ENCODE measurements at places on chromosomes 7 and 10. TPM values are rescaled to one million over a fixed set of nuclear protein-coding genes. Genes with fewer than 3 reads are reported as not detected.

RAB11FIP2 gene
- 11.6 TPM for total RNA-seq

ZFAND4 gene
- 18.3 TPM for total RNA-seq

ARMS2 gene
- total RNA-seq: not detected

SRRT gene
- total RNA-seq: 238 TPM

MSMB gene
- total RNA-seq: not detected

STK32C gene
- total RNA-seq: 23.2 TPM

FGFR2 gene
- total RNA-seq: 95.0 TPM

DNA sequence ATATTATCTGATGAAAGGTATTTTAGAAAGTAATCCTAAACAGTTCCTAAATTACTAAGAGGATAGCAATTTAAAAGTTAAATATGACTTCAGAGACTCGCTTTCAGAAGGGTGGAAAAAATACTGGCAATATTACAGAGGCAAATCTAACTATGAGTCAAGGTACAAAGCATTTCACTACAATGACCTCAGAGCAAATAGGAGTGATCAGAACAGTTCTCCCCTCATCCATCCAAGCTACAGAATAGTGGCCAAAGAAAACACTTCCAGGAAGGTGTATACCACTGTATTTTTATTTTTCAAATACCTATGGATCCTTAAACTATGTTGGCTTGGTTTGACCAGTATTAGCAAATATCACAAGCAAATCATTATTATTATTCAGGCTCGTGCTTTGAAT is 112.8 kb upstream of the ODAD2 start:
- no peak for DNase-seq

DNA sequence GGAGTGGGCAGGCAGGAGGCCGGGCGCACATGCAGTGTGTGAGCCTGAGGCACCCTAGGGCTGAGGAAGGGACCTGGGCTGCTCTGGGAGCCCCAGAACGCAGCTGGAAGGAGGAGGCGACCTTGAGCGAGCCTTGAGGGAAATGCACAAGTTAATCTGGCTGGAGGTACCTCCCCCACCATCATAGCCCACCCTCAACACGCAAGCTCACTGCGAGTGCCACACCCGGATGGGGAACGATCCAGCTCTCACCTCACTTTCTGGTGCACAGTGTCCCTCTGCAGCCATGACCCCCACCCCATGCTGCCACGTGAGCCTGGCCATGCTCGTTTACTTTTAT is 162.4 kb upstream of the PPP2R2D start:
- DNase-seq: no peak

DNA sequence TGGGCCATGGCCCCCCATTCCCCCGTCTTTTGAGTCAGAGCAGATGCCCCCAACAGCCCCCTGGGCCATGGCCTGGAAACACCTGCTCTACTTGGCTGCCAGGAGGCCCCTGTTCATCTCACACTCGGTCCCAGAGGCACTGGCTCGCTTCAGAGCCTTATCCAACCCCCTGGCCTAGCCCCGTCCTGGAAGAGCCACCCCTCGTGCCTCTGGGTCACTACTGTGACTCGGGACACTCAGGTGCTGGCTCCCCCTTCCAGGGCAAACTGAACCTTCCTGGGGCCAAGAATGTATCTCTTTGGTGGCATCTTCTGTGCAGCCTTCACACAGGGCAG is 7.0 kb downstream of the POLR2J start:
- DNase-seq: no peak

- DNase-seq: no peak
These were observed 75.8 kb downstream of the C1GALT1 start for GRCh38 chr7:7257899-7258692.

- no peak for DNase-seq
These were observed 385 bp downstream of the IGF2BP3 start for GRCh38 chr7:23469961-23470250.

GRCh38 chr7:84688671-84689070 is 494.1 kb upstream of the SEMA3A start:
- no peak for DNase-seq

DNA sequence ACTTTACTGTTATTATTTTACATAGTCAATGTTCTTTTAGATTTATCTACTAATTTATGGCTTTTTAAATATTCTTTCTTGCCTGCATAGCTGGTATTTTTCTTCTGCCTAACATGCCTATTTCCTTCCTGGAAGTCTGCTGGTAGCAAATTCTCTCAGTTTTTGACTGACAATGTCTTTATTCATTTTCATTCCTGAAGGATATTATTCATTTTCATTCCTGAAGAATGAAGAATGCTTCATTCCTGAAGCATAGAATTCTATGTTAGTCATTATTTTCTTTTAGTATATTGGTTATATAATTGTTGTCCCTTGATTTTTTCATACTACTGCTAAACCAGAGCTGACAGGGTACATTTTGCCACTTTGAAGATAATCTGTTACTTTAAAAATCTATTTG is 41.8 kb downstream of the TMEM168 start:
- no peak for DNase-seq

DNA sequence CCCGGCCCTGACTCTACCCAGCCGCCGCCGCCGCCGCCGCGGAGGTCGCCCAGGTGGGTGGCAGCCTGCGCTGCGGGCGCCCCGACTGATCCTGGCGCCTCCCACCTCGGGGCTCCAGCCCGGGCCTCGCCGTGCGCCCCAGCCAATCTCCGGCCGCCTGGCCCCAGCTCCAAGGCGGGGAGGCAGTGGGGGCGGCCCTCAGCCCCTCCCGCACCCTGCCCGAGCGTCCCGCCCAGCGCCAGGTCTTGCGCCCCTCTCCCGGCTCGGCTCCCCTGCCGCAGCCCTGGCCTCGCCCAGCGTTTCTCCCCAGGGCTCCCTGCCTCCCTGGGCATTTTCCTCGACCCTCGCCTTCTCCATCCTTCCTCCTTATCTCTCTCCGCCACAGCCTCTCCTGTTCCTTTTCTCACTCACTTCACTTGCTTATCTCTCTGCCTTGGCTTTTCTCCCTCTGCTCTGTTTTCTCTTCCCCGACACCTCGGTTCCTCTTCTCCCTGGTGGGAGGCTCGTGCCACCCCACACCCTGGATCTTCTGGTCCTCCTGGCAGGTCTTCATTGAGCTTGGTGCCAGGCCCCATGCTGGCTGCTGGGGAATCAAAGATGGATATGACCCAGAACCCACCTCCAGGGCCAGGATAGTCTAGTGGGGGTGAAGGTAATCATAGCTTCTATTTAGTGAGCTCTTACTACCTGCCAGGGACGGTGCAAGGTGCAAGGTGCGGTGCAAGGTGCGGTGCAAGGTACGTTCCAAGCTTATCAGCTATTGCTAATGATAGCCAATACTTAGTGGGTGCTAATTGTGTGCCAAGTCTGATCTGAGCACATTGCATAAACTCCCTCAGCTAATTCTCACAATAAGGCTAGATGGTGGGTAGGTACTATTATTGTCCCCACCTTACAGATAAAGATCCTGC is at the start of gene SFRP5:
Gene SFRP5, minus strand, starts transcription at position 87 of the 911 bp plus-strand sequence. CDS start 166 bp downstream, outside the sequence.
- DNase-seq: peak; percentile 42

GRCh38 chr7:114932991-114933390 is 11.1 kb downstream of the MDFIC start:
- no peak for DNase-seq

DNA sequence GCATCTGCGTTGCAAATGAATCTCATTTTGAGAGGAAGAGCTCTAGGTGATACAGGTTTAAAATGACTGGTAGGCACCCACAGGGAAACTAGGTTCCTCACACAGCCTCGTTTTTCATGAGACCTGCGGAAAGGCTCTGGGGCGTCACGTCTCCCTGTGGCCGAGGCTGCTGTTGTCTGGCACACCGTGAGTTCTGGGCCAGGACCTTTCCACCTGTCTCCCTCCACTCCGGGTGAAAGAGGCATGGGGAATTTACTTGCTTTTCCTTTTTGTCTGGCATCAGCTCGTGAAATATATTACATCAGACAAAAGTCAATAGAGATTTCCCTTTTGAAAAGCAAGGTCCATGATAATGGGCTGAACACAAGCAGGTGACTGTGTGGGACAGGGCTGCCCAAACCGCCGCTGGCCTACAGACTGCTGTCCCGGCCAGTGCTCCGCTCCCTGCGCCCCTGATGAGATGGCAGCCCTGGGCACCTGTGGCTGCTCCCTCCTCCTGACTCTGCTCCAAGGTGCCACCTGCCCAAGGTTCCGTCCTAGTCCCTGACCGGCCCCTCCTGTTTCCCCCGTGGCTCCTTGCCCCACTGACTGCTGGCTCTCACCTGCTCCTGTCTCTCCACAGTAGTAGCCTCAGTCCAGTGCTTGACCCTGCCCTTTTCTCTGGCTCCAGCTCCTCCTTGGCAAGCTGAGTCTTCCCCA is 109.6 kb downstream of the NKX6-2 start:
- DNase-seq: peak; percentile 8

DNA sequence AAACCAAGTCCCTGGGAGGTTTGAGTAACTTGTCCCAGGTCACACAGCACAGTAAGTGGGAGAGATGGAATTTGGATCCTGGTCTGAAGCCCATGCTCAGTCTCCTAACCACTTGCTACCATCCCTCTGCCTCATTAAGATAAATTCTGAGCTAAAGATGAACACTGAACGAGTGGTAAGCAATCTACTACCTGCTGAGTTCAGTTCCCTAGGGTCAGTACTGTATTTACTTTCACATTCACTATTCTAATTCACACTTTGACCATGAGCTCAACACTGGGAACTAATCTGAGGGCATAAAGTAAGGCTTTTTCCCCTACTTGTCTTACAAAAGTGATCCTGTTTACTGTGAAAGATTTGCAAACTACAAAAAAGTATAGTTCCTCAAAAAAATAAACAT is 2.4 kb downstream of the UROS start:
- DNase-seq: no peak

Measured in WTC11 (cell line).